NCI-H146 (cell line): ENCODE measurements at places on chromosomes 12 and 14.
A peak's percentile ranks its signal among the peaks of the same experiment; 100 is the strongest.

DNA sequence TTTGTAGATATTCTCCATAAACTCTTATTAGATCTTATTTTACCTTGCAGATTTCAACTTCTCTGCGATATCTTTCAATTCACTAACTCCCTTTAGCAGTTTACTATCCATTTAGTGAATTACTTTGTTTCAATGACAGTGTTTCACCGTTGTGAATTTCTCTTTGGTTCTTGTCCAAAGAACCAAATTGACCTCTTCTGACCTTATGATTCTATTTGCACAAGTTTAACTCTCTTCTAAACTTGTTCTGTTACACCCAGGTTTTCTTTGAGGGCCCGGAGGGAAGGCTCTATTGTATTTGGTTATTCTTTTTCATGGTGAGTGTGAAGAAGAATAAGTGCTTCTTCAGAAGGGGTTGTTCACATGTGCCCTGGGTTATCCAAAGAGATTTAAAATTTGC, 186.7 kb downstream of the MON2 start:
- no peak for DNase-seq

DNA sequence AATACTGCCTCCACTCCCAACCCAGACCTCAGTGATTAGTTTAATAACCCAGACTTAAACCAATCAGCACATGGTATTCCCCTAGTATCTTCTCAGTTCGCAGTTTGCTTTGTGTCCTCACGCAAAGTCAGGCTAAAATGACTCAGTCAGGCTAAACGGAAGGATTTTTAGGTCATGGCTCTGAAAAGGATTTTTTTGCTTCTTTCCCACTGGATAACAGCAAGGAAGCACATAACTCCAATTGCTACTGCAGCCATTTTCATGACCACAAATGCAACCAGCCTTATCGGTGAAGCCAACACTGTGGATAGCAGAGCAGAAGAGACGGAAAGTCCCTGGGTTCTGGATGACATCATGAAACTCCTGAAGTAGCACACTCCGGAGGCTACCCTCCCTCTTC, 67.7 kb downstream of the ZC3H14 start:
- no peak for DNase-seq

DNA sequence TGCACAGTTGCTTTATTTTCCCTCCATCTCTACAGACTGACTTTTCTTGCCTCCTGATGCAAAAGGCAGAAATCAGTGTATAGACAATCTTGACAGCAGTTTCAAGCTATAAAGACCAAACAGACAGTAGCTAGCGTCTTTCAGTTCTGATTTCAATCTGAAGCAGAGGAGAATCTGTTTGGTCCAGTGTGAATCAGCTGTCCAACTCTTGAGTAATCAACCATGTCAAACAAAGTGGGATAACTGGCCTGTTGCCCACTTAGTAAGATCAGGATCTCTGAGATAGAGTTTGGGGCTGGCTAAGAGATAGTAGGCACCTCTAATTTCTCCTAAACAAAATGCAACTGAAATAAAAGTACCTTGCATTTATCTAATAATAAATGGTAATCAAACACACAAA, 797.4 kb upstream of the FBXO33 start:
- DNase-seq, result no peak

- no peak for DNase-seq
These were observed 56.8 kb downstream of the DUSP16 start for GRCh38 chr12:12505544-12506495.

- no peak for DNase-seq
These were observed 14.5 kb downstream of the FOXG1 start for GRCh38 chr14:28780843-28781820.

DNA sequence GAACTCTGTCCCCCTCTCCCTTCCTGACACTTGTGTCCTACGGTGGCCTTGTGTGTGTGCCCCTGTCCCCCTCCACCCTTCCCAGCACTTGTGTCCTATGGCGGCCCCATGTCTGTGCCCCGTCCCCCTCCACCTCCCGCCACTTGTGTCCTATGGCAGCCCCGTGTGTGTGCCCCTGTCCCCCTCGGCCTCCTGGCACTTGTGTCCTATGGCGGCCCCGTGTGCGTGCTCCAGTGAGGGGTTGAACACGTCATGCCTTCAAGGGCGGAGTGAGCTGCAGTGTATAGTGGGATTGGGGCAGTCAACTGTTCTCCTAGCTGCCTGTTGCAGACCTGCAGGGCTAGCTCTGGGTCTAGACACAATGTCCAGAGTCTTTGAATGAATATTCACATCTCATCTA, 108.7 kb downstream of the GLT1D1 start:
- no peak for DNase-seq

- no peak for DNase-seq
These were observed 415.4 kb downstream of the RAD51B start for GRCh38 chr14:68235011-68235410.

DNA sequence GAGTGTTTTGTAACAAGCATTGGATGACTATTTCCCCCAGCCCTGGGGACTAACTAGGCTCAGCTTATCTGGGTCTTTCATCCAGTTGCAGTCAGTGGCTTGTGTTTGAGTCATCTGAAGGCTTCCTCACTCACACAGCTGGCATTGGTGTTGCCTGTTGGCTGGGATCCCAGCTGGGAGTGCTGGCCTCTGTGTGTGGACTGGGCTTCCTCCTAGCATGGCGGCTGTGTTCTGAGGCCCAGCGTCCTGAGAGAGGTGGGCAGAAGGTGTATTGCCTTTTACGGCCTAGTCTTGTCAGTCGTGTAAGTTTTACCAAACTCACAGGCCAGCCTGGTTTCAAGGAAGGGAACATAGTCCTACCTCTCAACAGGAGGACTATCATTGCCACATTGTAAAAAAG, 28.3 kb upstream of the PPP2R5C start:
- no peak for DNase-seq

- no peak for DNase-seq
These were observed 36.7 kb upstream of the IL22 start for GRCh38 chr12:68290126-68290525.

- DNase-seq, result no peak
These were observed 192.9 kb downstream of the SEC23A start for GRCh38 chr14:38910092-38910491.

DNA sequence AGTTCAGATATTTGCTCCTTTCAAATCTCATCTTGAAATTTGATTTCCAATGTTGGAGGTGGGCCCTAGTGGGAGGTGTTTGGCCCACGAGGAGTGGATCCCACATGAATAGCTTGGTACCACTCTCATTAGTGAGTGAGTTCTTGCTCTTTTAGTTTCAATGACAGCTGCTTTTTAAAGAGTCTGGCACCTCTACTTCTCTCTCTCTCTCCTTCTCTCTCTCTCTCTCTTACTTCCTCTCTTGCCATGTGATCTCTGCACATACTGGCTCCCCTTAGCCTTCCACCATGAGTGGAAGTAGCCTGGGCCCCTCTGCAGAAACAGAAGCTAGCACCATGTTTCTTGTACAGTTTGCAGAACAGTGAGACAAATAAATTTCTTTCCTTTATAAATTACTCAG, 25.1 kb downstream of the GPR65 start:
- DNase-seq, result no peak

DNA sequence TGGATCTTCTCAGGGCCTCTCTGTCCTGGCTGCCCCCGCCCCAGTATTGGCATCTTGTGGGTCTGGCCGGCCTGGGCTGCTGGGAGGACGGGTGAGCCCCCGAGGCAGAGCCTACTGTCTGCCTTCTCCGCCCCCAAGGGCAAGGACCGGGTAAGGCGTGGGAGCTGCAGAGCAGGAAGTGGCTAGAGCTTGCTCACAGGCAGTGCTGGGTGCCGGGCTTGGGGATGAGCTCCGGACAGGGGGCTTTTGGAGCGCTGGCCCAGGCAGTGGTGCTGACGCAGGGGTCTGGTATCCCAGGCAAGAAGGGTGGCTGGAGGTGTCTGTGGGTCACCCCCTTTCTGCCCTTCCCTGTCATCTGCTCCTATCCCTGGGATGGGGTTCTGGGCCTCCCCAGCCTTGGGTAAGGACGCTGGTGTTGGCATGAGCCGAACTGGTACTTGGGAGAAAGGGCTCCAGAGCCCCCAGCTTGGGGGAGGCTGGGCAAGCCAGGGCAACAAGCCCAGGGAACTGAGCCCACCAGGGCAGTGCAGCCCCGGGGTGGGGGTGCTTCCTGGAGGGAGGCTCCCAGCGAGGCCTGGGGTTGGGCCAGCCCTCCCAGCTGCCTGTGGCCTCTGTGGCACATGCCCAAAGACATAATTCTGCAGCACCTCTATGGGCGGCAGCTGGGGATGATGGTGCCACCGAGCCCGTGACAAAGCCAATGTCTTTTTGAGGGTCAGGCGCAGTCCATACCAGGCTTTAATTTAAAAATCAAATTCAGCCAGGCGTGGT, 126.3 kb downstream of the KIF26A start:
- DNase-seq, result no peak

GRCh38 chr12:27186022-27186839, 57.9 kb upstream of the STK38L start:
- no peak for DNase-seq

DNA sequence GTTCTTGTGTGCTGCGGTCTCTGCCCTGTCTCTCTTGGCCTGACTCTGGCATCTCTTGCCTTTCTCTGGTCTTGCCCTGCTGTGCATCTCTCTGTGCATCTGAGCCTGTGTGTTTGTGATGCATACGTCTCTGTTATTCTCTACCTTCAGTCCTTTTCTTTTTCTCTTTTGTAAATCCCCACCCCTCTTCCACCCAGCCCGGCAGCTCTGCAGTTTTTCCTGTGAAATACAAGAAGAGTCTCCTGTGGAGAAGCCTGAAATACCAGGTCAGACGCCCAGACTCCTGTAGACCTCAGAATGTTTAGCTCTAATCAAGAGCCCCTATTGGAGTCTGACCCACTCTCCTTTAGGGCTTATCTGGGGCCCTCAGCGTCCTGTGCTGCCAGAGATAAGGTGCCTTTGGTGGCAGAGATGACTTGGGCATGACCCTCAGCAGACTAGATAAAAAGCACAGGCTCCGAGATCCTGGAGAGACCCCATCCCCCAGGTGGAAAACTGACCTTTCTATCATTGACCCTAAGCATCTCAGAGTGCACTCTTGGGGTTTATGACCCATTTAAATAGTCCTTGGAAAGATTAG, 167.5 kb upstream of the SRRM4 start:
- peak; percentile 19 for DNase-seq

DNA sequence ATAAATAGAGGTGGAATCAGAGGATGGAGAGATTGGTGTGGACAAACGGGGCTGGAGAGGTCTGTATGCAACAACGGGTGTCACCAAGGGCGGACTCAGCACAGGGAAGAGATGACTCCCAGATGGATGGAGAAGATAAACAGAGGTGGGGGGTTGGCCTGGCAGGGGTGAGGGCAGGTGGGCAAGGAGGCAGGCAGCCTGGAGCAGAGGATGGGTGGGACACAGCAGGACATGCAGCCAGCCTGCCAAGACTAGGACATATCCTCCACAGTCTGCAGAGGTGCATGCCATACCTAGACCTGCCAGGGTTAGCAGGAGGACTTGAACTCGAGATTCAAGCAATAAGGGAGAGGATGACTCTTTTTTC, 56.2 kb downstream of the TTC7B start:
- DNase-seq, result no peak

GRCh38 chr14:21990116-21990515, 316.5 kb upstream of the OR4E1 start:
- no peak for DNase-seq

GRCh38 chr14:25042362-25043299, 7.3 kb downstream of the STXBP6 start:
- DNase-seq, result peak; percentile 4

GRCh38 chr14:100135784-100136183, 23.7 kb downstream of the DEGS2 start:
- no peak for DNase-seq

DNA sequence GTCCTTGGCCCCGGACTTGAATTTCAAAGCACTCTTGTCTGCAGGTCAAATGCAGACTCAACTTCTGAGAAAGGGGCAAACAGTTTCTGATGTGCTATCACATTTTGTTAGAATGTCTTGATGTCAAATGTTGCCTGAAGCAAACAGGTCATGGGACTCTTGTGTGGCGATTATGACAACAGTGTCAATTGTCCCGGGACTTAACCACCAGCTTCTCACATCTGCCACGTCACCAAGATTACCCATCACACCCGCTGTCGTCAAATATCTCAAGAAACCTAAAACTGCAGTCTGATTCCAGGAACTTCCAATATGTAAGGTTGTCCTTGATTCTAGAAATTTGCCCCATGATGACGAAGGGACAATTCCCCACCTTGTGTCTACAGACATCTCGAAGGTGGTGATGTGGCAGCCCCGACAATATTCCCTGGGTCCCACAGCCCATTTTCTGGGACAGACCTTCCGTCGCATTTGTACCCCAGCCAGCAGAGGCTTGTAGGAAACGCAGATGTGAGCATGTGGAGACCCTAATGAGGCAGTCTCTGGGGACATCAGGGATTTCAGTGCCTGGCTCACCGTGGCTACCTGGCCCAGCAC, 21.3 kb downstream of the LRTM2 start:
- DNase-seq, result no peak

- DNase-seq, result peak; percentile 77
These were observed 126.0 kb upstream of the ATF7IP start for GRCh38 chr12:14239350-14239934.

DNA sequence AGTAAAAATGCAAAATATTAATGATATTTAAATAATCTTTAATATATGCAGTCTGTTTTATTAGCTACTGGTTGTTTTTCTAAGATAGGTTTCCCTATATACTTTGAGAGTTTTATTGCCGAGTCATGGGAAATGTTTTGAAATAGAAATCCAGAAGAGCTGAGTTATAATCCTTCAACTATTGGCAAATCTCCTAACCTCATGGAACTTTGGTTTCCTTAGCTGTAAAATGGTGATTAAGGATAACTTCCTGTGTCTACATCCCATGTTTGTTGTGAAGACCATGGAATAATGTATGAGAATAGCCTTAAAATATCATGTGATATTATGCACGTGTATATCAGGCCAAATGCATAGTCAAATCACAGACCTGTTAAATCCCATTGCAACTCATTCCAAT, 51.0 kb downstream of the UNC79 start:
- DNase-seq, result no peak

GRCh38 chr12:1130164-1130563, 139.1 kb downstream of the ERC1 start:
- no peak for DNase-seq

GRCh38 chr12:115962216-115962615, 315.3 kb downstream of the MED13L start:
- DNase-seq, result no peak

DNA sequence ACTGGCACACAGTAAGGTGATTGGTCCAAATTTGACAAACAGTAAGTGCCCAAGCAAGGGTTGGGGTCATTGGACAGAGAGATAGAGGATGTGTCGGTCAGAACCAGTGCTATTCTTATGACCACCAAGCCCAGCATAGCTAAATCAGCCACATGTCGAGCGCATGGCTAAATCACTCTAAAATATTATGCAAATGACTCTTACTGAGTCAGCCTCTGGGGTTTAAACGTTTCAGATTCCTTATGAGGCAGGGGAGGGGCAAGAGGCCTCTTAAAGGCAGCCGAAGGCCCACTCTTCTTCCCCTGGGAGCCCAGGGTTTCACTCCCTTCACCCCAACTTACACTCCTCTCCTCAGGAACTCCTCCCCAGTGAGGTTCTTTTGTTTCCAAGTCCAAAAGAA, 603 bp upstream of the ENDOU start:
- DNase-seq, result no peak

DNA sequence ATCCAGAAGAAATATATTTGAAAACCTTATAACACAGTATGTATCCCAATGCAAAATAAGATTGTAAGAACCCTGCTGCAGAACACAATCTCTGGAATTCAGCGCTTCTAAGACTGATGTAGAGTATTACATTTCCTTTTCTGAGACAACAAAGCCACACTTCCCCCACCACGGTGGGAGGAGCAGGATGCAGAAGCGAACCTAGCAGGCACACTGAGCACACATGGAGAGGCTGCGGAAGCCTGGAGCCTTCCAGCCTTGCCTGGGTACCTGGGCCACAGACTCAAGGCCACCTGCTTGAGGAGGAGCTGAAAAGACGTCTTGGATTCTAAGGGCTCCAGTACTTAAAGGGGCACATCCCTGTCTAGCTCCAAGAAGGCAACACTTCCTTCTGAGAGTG, 46.4 kb downstream of the TCHP start:
- DNase-seq, result no peak
